ENCODE measurements at places on chromosomes 16 and 17.
A peak's percentile ranks its signal among the peaks of the same experiment; 100 is the strongest.

DNA sequence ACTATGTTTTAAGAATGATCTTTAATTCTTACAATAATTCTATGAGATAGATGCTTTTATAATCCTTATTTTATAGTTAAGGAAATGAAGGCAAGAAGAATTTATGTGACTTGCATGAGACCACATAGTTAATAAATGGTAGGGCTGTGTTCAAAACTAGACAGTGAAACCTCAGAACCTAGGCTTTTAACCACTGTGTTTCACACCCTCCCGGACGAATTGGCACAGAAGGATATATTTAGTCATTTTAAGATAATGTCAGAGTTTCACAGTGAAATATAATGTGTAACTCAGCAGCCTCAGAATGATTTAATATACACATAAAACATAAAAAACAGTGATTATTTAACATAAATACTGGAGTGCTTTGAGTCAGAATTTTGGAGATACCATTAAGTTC is 57.0 kb downstream of the NSRP1 start:
- DNase-seq = no peak

- no peak for DNase-seq
These were observed 138.9 kb upstream of the CES5A start for GRCh38 chr16:56013962-56014552.

GRCh38 chr16:88799569-88800276 is 3.9 kb upstream of the CDT1 start:
- DNase-seq = no peak

- DNase-seq = peak; percentile 14
These were observed at the start of gene ZNF768 for GRCh38 chr16:30526137-30526822. TSS of gene ZNF768 (minus strand) at chr16:30526566. CDS start at chr16:30526413, 153 bp downstream.

- no peak for DNase-seq
These were observed 18.5 kb downstream of the RSPRY1 start for GRCh38 chr16:57204675-57205074.

DNA sequence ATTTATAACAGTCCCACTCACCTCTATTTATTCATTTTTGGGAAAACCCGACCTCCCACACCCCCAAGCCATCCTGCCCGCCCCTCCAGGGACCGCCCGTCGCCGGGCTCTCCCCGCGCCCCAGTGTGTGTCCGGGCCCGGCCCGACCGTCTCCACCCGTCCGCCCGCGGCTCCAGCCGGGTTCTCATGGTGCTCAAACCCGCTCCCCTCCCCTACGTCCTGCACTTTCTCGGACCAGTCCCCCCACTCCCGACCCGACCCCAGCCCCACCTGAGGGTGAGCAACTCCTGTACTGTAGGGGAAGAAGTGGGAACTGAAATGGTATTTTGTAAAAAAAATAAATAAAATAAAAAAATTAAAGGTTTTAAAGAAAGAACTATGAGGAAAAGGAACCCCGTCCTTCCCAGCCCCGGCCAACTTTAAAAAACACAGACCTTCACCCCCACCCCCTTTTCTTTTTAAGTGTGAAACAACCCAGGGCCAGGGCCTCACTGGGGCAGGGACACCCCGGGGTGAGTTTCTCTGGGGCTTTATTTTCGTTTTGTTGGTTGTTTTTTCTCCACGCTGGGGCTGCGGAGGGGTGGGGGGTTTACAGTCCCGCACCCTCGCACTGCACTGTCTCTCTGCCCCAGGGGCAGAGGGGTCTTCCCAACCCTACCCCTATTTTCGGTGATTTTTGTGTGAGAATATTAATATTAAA is 638 bp upstream of the TMEM88 start:
- DNase-seq = no peak

- DNase-seq = no peak
These were observed 1373.3 kb upstream of the GOT2 start for GRCh38 chr16:60107437-60107836.

DNA sequence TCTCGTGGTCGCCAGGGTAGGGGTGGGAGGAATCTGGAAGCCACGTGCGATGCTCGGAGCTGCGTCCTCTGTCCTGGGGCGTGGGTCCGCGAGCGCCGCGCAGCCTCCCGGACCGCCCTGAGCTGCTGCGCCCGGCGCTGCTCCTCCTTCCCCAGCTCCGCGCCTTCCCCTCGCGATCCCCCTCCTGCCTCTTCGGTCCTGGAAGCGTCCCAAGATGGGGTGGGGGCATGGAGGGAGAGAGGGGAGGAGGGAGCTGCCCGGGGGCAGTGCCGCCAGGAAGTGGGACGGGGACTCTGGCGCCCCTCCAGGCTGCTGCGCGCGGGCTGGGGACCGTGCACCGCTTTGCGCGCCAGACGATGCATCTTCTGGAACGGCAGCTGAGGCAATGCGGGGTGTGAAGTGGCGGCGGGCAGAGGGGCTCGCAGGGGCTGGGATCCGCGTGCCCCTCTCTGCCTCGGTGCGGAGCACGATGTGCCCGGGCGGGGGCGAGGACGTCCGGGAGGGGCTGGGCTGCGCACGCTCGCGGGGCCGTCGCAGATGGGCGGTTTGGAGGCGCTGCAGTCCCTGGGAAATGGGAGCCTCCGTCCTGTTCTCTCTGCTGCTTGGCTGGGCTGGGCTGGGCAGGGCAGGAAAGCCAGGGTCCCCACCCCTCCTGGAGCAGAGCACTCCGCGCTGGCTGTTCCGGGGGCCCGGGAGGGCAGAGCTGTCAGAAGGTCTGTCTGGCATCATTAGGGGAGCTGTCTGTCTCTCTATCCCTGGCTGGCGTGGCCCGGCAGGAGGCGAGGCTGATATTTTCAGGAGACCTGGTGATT is 388.0 kb downstream of the SEC14L1 start:
- DNase-seq = no peak

GRCh38 chr16:29675811-29676643 is 3.0 kb upstream of the QPRT start:
- no peak for DNase-seq

DNA sequence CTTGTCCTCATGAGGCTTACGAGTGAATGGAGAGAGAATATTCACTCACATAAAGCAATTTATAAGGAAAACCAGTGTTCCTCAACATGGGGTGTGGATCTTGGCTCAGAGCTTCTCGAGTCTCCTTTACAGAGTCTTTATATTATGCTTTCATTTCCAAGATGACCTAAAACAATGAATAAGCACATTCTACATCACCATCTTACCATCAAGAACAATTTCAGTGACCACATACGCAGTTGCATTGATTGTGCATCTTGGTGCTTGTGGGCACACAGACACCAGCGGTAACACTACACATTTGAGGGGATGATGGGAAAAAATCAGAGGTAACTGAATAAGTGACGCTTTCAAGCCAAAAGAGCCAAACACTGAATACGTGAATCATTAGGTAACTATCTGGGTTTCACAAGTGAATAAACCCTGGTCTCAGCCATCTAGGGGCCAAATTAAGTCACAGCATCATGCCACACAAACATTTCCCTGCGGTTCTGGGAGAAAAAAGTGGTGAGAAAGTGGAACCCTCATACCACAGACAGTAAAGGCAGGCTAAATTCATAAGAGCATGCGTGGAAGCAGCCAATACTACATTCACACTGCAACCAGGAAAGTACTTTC is 9.4 kb downstream of the CWC25 start:
- DNase-seq = no peak

Measured in T follicular helper cell (primary cell).